ENCODE measurements at places on chromosomes 16 and 17. TPM values are rescaled to one million over a fixed set of nuclear protein-coding genes. Genes with fewer than 3 reads are reported as not detected.

The CCDC102A gene
- polyA plus RNA-seq: not detected

The ZG16B gene
- polyA plus RNA-seq: not detected

The GALR2 gene
- not detected for polyA plus RNA-seq

The HELZ gene
- 17.2 TPM for polyA plus RNA-seq

The KSR1 gene
- 0.17 TPM for polyA plus RNA-seq

The CBX2 gene
- not detected for polyA plus RNA-seq

The NGFR gene
- polyA plus RNA-seq: 5.3 TPM

The RHBDL3 gene
- polyA plus RNA-seq: 0.17 TPM

The SLC5A11 gene
- polyA plus RNA-seq: 18.1 TPM

The TAT gene
- polyA plus RNA-seq: not detected

The KRTAP9-4 gene
- polyA plus RNA-seq: not detected

The OR1G1 gene
- polyA plus RNA-seq: not detected

The MT1G gene
- polyA plus RNA-seq: 9.3 TPM

The PTX4 gene
- polyA plus RNA-seq: not detected

The RBFOX1 gene
- polyA plus RNA-seq: 38.3 TPM

The NEK8 gene
- 2.3 TPM for polyA plus RNA-seq

The HID1 gene
- 10.2 TPM for polyA plus RNA-seq

The ADAP2 gene
- polyA plus RNA-seq: 3.4 TPM

The ABCC11 gene
- 0.20 TPM for polyA plus RNA-seq

The TERB1 gene
- polyA plus RNA-seq: not detected

The EFCAB13 gene
- not detected for polyA plus RNA-seq

The JUP gene
- 1.6 TPM for polyA plus RNA-seq

The ITGAX gene
- 0.28 TPM for polyA plus RNA-seq

The TBC1D3H gene
- 0.18 TPM for polyA plus RNA-seq

The TMEM88 gene
- polyA plus RNA-seq: not detected

The SP6 gene
- not detected for polyA plus RNA-seq

The USP22 gene
- 22.9 TPM for polyA plus RNA-seq

The DBNDD1 gene
- polyA plus RNA-seq: 52.1 TPM

All from Purkinje cell (primary cell).